ENCODE measurements at places on chromosomes 4 and X.
A peak's percentile ranks its signal among the peaks of the same experiment; 100 is the strongest.

GRCh38 chrX:8730812-8731558 lies 952 bp downstream of the ANOS1 start:
- no peak for DNase-seq

- DNase-seq = no peak
Measured at GRCh38 chr4:186617921-186618320, 62.6 kb upstream of the MTNR1A start.

- no peak for DNase-seq
Measured at GRCh38 chr4:122716825-122717448, 15.6 kb upstream of the BBS12 start.

- DNase-seq = no peak
Measured at GRCh38 chr4:117621673-117622072, 412.6 kb upstream of the NDST3 start.

- DNase-seq = peak; percentile 4
Measured at GRCh38 chrX:101658661-101659491, 774 bp downstream of the ARMCX2 start.

DNA sequence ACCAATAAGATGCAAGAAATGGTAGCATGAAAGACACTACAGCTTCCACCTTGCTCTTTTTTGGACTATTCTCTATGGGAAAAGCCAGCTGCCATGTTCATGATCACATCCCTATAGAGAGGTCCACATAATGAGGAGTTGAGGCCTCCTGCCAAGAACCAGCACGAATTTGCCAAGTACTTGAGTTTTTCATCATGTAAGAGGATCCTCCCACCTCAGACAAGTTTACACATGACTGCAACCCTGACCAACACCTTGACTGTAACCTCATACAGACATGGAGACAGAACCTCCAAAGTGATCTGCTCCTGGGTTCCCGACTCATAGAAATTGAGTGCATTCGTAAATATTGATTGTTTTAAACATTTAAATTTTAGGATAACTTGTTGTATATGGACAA lies 135.2 kb upstream of the TSPAN5 start:
- DNase-seq = no peak
